ENCODE measurements at places on chromosomes 1 and 21.

GRCh38 chr1:94143173-94143808 lies 22.3 kb upstream of the ABCA4 start:
- no peak for DNase-seq

DNA sequence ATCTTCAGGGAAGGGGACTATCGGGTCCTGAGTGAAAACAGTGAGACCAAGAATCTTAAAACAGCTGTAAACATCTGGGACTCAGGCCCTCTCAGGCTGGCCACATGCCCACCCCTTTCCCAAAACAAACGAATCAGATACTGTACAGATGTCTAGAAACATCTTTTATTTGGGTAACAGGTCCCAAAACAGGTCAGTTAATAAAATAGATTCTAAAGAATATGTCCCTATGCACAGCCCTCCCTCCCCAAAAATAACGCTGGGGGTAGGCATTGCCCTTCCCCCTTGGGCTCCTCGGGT lies 499 bp upstream of the CRTC2 start:
- no peak for DNase-seq

DNA sequence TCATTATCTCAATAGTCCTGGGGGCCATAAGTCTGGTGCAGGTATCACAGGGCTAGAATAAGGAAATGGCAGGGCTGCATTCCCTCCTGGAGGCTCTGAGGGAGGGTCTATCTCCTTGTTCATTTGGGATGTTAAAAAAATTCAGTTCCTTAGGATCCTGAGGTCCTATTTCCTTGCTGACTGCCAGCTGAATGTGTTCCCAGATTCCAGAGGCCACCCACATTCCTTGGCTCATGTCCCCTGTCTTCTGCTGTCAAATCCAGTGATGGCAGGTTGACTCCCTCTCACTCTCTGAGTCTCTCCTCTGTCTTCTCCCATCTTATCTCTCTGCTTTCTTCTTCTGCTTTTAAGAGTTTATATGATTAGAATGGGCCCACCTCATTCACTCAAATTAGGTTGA lies 400.6 kb downstream of the PTPRU start:
- no peak for DNase-seq

DNA sequence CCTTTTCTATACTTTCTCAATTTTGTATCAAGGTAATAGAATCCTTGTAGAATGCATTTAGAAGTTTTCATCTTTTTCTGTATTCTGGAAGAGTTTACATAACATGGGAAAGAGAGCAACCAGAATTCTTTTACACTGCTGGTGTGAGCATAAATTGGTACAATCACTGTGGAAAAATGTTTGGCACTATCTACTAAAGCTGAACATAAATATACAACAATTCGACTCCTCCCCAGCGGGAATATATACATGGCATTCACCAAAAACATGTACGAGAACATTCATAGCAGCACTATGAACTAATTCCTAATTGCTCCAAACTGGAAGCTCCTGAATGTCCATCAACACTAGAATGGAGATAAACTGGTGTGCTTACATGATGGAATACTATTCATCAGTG lies 1.8 kb upstream of the ACBD6 start:
- DNase-seq = no peak

DNA sequence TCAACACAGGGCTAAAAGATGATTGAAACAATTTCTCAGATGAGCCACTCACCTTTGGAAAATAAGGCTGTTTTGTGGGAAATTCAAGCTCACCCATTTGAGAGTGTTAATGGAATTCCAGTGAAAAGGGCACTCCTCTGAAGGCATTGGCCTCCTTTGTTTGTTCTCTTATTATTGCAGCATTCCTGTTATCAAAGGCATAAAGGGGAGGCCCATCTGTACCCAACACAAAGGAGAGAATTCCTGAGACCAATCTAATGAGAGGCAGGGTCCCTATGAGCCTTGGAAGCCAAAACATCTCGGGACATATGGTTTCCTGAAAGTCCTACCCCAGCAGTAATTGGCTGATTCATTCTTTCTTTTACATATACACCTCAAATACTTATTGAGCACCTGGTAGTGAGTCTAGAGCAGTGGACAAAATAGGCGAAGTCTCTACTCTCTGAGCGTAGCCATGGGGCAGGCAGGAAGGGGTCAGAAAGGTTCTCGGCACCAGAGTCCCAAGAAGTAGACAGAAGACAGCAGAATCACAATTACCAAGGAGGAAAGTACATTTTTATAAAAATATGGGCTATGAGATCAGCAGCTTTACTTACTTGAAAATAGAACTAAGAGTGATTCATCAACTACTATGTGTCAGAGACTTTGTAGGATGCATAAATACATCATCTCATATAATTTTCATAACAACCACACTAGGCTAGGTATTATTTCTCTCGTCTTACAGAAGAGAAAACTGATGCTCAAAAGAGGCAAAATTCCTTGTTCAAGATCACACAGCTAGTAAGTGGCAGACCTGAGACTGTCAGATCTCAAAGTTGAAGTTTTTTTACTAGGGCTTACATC lies 218.7 kb downstream of the DAB1 start:
- DNase-seq = no peak

DNA sequence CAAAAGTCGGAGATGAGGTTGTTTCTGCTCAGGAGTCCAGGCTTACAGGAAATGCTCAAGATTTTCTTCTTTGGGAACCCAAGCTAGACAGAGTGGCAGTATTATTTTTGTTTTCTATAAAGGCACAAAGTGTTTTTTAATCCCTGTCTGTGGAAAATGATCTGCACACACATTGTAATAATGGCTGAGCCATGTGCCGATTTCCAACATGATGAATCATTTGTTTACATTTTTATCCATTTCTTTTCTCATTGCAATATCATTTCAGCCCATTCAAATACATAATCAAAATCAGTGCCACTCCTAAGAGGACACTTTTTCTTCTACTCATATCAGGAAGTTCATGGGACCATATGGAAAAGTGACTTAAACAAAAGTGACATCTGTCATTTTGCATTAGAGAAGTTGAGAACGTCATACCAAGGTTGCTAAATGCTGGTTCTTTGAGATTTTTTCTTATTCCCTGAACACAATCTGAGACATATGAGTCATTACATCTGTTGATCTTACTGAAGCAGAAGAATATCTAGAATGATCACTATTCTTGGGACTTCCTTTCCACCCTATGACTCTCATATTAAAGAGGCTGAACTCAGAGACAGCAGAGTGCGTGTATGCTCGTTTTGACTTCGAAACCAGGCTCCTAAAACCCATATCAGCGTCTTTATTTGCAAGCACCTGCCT lies 44.9 kb downstream of the ACTA1 start:
- no peak for DNase-seq

DNA sequence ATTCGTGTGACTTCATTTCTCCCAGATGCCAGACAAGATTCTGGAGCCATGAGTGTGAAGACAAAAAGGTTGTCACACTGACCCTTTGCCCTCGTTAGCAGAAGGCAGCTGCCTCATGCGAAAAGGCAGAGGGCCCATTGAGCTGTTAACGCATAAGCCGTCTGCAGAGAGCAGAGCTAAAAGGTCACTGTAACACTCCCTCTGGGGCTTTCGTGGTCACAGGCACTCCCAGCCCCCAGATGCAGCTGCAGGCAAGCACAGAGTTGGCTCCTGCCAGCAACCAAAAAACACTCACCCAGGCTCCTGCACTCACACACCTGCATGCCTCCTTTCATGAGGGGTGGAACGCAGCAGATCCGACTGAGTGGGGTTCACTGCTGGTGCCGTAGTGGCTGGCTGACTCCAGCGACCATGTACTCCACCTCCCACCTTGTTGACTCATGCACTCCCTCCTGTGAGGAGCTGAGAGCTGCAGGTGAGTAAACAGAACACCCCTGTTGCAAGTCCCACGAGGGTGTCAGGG lies 287.5 kb downstream of the SMYD3 start:
- no peak for DNase-seq

GRCh38 chr1:33310702-33311101 lies 10.2 kb downstream of the A3GALT2 start:
- no peak for DNase-seq

- DNase-seq = no peak
These were observed 67.0 kb downstream of the LMX1A start for GRCh38 chr1:165289556-165289955.
